ENCODE measurements at places on chromosomes 5 and 9.
A peak's percentile ranks its signal among the peaks of the same experiment; 100 is the strongest.

GRCh38 chr5:143085319-143085917 is 315.2 kb downstream of the ARHGAP26 start:
- no peak for DNase-seq
- H3K36me3 ChIP-seq = no peaks in the 10 kb centered on the region

DNA sequence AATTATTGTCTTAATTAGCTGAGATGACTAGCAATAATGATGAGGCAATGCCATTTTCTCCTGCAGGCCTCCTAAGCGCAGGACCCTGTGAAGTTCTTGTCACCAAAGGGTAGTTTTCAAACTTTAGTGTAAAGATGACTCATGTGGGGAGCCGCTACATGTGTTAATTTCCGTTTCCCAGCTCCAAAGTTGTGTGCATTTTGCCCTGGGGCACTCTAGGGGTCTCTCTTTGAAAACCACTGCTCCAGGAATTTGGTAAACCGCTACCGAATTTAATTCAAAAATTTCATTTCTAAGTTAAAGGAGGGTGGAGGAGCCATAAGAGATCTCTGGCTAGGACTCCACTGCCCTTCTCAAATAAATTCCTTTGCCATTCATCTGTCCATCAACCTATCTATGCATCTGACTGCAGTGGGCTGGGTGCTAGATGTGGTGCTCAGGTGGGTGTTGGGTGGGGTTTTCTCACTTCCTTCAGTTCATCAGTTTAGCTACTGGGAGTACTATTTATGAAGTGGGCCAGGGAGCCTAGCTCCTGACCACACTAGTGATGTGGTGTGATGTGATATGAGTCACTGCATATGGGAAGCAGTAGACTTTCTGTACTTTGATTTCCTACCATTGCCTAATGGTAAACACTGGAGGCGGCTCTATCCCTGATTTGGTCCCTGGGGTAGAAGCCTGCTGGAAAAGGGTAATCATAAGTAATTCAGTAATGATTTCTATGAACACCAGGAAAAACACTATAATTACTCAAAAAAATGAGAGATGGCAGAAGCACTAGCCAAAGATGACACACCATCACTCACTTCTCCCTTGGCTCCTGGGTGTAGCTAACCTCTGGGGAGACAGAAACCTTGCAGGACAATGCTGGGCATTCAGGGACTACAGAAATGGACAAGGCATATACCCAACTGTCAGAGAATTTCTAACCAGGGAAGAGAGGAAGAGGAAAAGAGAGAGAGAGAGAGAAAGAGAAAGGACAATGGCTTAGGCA is 4.0 kb upstream of the ZSWIM6 start:
- H3K27me3 ChIP-seq = peaks cover 2% of the 10 kb centered on the region
- peaks cover 3% of the 10 kb centered on the region for H3K36me3 ChIP-seq
- H3K27ac ChIP-seq = no peak overlapping the region

GRCh38 chr9:137632230-137633161 is 13.7 kb downstream of the EHMT1 start:
- H3K27ac ChIP-seq = peak overlapping the region; percentile 78
- H3K36me3 ChIP-seq = peaks cover 2% of the 10 kb centered on the region
- H3K4me1 ChIP-seq = peaks cover 27% of the 10 kb centered on the region
- H3K27me3 ChIP-seq = no peaks in the 10 kb centered on the region
- no peak for DNase-seq
- no peak overlapping the region for H3K4me3 ChIP-seq

- H3K36me3 ChIP-seq = peaks cover 9% of the 10 kb centered on the region
- H3K4me3 ChIP-seq = no peak overlapping the region
- H3K4me1 ChIP-seq = peaks cover 3% of the 10 kb centered on the region
- no peaks in the 10 kb centered on the region for H3K27me3 ChIP-seq
- no peak overlapping the region for H3K27ac ChIP-seq
Measured at GRCh38 chr9:112086627-112087026, 88.5 kb downstream of the SUSD1 start.

GRCh38 chr9:131227112-131227958 is 49.0 kb downstream of the FAM78A start:
- no peaks in the 10 kb centered on the region for H3K36me3 ChIP-seq
- H3K4me1 ChIP-seq = peaks cover 8% of the 10 kb centered on the region
- no peak overlapping the region for H3K27ac ChIP-seq

GRCh38 chr5:172455087-172455381 is 709 bp upstream of the SH3PXD2B start:
- peak overlapping the region; percentile 88 for H3K4me3 ChIP-seq
- peaks cover 61% of the 10 kb centered on the region for H3K4me1 ChIP-seq
- DNase-seq = no peak

GRCh38 chr5:91207248-91207647 is 175.9 kb downstream of the ARRDC3 start:
- H3K4me1 ChIP-seq = no peaks in the 10 kb centered on the region
- H3K36me3 ChIP-seq = no peaks in the 10 kb centered on the region
- no peak overlapping the region for H3K27ac ChIP-seq

DNA sequence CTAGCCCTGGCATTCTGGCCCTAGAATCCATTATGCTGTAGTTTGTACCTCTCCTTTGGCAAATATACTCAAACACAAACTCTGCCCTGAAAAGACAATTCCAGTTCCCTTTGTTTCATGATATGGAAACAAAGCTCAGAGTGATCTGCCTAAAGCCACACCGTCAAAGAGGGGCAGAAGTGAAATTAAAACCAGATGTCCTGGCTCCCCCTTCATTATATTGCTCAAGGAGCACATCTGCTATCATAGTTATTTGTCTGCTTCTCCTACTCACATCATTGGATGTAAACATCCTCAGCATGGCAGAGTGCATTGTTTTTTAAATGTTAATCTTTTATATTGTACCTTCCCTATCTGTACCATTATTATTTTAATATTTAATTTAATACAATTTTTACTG is 266.7 kb upstream of the SMARCA2 start:
- no peak for DNase-seq
- no peaks in the 10 kb centered on the region for H3K4me1 ChIP-seq
- H3K27ac ChIP-seq = no peak overlapping the region
- no peak overlapping the region for H3K4me3 ChIP-seq
- H3K27me3 ChIP-seq = peaks cover 2% of the 10 kb centered on the region
- H3K36me3 ChIP-seq = peaks cover 2% of the 10 kb centered on the region

DNA sequence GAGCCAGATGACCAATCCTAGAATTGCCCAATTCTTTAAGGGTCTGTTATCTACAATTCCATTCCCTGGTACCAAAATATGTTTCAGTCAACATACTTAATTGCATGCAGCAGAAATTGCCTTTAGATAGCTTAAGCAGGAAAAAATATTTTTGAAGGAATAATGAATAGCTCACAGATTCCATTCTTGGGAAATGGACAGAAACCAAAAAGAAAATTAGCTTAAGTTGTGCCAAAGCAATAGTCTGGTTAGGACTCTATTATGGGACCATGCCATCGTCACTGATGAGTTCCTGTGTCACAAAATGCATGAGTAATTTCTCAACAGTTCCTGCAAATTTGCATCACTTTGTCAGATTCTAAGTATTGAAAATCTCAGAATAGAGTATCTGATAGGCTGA is 12.3 kb downstream of the ACTBL2 start:
- no peaks in the 10 kb centered on the region for H3K36me3 ChIP-seq
- no peak for DNase-seq
- no peaks in the 10 kb centered on the region for H3K27me3 ChIP-seq
